ENCODE measurements at places on chromosomes 3 and 15.

DNA sequence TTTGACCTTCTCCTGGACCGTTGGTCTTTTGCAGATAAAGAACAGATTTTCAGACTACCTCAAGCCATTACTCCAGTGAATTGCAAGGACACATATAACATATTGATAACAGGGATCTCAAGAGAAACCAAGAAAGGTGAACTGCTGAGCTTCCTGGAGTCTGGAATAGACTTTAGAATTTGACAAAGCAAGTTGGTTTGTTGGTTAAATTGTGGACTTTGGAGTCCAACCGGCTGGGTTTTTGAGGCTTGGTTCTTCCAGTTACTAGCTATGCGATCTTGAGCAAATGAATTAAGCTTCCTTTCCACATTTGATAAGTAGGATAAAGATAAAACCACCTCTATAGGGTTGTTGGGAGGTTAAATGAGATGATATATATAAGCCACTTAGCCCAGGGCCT, 233.1 kb downstream of the SHQ1 start:
- DNase-seq, result no peak

- DNase-seq, result no peak
Measured at GRCh38 chr3:37249294-37249693, 74.9 kb upstream of the LRRFIP2 start.

- no peak for DNase-seq
Measured at GRCh38 chr3:187293516-187294430, 2.2 kb upstream of the MASP1 start.

GRCh38 chr15:77988347-77989295, 88.9 kb downstream of the TBC1D2B start:
- no peak for DNase-seq

GRCh38 chr3:38949994-38950393, 101.8 kb downstream of the SCN11A start:
- DNase-seq, result no peak

DNA sequence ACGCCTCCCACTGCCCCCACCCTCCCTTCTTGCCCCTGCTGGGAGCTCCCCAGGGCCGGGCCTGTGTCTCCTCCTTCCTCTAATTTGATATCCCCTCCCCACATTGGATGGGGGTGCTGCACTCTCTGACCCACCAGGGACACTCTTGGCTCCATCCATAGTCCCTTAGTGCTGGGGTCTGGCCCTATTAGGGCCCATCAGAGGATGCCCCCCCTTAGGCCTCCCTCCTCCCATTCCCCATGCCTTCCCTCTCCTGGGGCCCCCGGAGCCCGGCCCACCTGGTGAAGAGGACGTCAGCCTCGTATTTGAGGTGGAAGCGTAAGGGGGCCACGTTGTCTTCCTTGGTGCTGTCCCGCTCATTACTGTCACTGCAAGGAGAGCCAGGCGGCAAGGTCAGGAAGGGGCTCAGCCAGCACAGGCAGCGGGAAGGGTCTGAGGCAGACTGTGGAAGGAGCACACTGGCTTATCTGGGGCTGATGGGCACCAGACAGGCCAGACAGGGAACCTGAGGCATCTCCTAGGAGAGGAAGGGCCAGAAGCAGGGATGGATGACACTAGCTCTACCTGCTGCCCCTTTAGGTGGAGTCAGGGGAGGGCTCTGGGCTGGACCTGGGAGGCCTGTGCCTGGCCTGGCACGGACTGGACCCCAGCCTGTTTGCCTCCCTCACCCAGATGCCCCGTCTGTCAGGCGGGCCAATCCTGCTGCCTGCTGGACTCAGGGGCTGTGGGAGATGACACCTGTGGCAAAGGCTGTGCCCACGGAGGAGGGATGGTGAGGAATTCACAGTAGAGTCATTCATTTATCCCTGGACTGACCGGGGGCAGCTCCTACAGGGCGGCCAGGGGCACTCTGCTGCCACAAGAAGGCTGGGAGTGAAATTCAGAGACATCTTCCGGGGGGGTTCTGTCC, 36.2 kb downstream of the FEM1B start:
- no peak for DNase-seq

DNA sequence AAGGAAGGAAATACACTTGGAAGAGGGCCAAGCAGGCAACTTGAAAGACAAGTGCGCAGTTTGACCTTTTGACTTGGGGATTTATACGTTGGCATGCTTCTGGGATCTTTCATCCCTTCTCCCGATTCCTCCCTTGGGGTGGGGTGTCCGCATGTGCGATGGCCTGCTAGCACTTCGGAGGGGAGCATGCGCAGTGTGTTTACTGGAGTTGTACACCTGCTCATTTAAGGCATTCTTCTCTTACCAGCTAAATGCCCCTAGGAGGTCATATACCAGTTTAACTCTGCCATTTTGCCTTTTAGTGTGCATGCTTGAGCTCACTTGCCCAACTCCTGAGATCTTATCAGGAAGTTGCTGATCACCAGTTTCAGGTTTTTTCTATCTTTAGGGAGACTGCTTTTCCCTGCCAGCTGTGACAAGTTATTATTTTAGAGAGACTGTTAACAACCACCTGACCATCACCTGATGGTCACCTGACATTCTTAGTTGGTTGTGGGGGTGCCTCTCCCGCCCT, 63.5 kb downstream of the BFSP2 start:
- no peak for DNase-seq

DNA sequence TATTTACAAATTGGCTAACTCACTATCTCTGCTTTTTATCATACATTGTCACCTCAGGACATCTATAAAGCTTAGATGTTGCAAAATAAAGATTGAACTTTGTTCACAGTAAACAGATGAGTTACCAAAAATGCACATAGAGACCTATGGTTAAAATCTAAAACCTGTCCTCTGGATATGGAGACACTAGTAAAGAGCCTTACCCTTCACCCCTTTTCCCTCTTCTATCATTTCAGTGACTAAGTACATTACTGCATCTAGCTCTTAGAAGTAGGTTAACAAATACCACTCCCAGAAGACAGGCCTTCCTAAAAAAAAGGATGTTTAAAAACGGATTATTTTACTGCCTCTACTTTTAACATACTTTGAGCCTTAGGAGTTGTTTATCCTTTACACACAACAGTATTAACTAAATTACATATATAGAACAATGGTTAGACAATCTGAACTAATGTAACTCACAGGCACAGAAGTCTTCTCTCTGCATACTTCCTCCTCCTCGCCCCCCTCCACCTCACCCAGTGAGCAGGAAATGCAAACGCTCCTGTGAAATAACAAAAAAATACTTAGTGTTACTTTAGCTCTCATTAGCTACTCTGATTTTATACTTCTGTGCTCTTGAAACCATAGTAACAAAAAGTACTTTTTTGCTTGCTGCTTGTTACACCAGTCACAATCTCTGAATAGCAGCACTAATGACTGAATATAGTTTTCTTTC, 23.3 kb downstream of the IREB2 start:
- no peak for DNase-seq

DNA sequence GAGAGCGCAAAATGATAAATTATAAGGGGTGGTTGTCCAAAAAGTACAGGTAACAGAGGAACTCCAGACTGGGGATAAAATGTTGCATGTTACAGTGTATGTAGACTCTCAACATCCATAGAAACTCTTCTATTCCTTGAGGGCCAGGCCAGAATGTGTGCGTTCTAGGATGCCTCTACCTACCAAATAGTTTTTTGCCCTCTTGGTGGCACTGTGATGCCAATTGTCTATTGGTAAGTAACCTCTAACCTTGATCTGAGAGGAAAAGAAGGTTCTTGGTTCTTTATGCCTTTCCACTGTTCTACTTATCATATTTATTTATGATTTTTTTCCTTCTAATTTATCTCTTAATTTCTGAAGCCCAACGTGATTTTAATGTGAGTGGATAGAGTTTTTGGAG, 424.6 kb downstream of the GRM7 start:
- DNase-seq, result no peak

GRCh38 chr3:184258926-184259325, 2.4 kb downstream of the CAMK2N2 start:
- no peak for DNase-seq

DNA sequence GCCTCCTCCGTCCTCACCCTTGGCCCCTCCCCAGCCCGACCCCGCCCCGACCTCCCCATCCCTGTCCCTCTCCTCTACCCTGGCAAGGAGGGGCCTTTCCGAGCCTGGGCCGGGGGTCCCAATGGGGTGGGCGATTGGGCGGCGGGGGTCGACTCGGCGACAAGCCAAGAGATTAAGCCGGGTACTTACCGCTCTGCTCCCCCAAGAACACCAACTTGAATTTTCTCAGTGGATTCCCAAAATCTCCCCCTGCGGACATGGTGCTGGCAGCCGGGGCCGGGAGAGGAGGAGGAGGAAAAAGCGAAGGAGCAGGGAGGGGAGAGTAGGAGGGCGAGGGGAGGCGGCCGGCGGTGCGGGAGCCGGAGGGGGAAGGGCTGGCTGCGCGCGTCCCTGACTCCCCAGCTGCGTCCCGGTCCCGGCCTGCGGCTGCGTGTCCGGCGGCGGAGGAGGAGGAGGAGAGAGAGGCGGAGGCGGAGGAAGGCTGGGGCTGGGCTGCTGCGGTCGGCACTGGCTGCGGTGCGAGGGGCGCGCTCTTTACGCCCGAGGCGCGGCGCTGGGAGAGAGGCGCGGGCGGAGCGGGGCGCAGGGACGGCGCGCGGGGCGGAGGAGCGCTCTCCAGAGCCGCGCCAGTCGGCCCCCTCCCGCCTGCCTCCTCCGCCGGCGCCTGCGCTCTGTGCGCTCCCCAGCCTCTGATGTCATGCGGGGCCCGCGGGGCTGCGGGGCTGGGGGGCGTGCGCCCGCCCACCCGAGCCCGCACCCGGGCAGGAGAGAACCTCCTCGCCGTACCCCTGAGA, at the start of gene RAB6B:
TSS of gene RAB6B (minus strand) at position 675 of the 794 bp plus-strand sequence. CDS start at position 259, 416 bp downstream.
- DNase-seq, result peak; percentile 59

- no peak for DNase-seq
Measured at GRCh38 chr3:124532071-124532470, 198.2 kb upstream of the UMPS start.

DNA sequence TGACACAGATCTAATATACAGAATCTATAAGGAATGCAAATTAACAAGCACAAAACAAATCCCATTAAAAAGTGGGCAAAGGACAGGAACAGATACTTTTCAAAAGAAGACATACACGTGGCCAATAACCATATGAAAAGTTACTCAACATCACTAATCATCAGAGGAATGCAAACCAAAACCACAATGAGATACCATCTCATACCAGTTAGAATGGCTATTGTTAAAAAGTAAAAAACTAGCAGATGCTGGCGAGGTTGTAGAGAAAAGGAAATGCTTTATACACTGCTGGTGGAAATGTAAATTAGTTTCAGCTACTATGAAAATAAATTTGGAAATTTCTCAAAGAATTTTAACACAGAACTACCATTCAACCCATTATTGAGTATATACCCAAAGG, 50.7 kb downstream of the ADAMTS17 start:
- DNase-seq, result no peak

GRCh38 chr15:83567318-83567717, 86.6 kb upstream of the ADAMTSL3 start:
- no peak for DNase-seq

DNA sequence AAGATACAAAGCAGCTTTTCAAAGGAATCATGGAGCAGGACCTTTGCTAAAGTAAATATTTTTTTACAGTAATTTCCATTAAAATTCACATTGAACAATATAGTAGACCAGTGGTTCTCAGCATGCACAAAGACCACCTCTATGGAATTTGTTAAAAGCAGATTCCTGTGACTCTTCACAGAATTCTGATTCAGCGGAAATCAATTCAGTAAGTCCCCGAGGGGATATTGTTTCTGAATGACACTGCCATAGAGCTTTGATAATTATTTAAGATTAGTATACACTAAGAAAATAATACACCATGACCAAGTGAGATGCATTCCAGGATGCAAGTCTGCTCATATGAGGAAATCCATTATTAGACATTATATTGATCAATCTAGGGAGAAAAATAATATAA, 161.9 kb upstream of the TNIK start:
- no peak for DNase-seq

DNA sequence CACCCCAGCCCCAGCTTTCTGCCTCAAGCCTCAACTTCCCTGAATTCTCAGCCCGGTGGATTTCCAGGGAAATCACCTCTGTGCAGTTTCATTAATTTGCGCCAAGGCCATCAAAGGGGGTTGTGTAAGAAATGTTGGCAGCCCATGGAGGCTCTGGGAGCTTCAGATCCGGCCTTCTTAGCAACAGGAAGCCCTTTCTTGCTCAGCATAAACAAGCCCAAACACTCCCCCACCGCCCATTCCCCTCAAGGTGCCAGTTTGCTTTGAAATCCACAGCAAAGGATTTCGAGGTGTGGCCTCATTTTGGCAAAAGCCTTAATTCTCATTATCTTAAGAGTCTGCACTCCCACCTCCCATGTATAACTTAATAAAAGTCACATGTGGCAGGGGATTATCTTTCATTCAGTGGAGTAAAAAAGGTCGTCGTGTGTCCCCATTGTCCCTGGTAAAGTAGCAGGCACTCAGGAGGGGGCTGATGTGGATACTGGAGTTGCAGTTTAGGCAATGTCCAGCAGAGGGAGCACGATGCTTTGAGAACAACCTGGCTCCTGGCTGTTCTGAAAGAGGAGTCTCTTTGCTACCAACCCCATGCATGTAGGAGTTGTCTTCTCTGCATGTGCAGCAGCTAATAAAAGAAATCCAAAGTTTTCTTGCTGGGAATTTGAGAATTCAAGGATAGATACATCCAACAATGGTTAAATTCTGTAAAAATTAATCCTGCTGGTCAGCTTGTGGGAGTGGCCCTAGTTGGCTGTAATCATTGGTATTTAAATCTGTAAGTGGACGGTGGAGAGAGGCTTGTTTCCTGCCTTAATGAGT, 39.5 kb downstream of the EBLN2 start:
- peak; percentile 64 for DNase-seq

DNA sequence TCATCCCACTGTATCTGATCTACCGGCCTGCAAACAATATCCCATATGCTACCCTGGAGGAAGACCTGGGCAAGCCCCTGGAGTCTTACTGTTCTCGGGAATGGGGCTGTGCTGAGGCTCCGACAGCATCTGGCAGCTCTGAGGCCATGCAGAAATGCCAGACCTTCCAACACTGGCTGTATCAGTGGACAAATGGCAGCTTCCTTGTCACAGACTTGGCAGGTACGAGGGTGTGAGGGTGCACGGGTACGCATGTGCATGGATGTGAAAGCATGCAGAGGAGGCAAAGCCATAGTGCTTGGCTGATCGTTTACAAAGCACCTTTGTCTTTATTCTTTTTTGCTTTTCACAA, 20.0 kb upstream of the SLC28A1 start:
- no peak for DNase-seq

- DNase-seq, result no peak
Measured at GRCh38 chr15:94231723-94232468, 535 bp downstream of the MCTP2 start.

DNA sequence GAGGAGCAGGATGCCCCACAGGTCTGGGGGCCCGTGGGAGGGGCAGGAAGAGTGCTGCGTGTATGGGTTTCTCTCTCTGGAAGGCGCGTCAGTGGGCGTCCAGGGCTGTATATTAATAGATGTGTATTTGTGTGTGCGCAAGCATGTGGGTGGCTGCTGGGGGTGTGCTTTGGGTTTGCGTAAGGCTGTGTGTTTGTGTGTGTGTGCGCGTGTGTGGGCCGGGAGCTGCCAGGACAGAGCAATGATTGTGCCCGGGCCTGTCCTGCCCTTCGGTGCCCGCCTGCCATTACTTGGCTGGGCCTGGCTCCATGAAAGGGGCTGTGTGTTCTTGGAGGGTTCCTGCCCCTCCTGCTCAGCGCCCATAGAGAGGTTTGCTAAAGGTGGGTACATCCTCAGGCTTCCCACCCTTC, 16.3 kb downstream of the CSPG4 start:
- no peak for DNase-seq

GRCh38 chr15:63718590-63719035, 115.1 kb downstream of the HERC1 start:
- DNase-seq, result no peak

GRCh38 chr3:77102951-77103769, 63.3 kb downstream of the ROBO2 start:
- no peak for DNase-seq

- no peak for DNase-seq
Measured at GRCh38 chr3:65539616-65540015, 499.1 kb downstream of the MAGI1 start.

Measured in hippocampal formation (tissue), 2 donors.